Ascending aorta (tissue), 2 donors: ENCODE measurements at places on chromosomes 12 and 14.
A peak's percentile ranks its signal among the peaks of the same experiment; 100 is the strongest.

DNA sequence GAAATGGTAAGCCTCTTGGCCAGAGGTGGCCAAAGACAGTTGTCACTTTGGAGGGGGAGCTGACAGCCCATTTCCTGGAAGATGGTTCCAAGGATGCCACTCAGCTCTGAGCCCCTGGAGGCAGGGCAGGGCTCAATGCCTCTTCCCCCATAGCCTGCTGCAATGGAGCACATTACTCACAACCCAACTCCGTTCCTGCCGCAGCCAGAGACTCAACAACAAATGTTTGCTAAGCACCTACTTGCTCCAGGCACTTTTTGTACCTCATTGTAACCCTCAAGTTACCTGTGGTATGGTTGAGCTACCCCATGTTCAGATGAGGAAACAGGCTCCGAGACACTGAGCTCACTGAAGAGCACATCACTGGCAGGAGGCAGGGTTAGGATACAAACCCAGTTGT lies 19.5 kb downstream of the IRF2BPL start:
- H3K36me3 ChIP-seq, result no peaks in the 10 kb centered on the region
- no peak overlapping the region for H3K4me3 ChIP-seq
- H3K27ac ChIP-seq, result peak overlapping the region; percentile 80
- DNase-seq, result no peak

- H3K36me3 ChIP-seq, result no peaks in the 10 kb centered on the region
- H3K4me1 ChIP-seq, result no peaks in the 10 kb centered on the region
- H3K4me3 ChIP-seq, result no peak overlapping the region
- DNase-seq, result no peak
Measured at GRCh38 chr12:82627799-82628198, 58.9 kb upstream of the TMTC2 start.

- DNase-seq, result no peak
- H3K27me3 ChIP-seq, result no peaks in the 10 kb centered on the region
- no peak overlapping the region for H3K27ac ChIP-seq
- peaks cover 8% of the 10 kb centered on the region for H3K36me3 ChIP-seq
Measured at GRCh38 chr12:79624378-79624777, 66.4 kb downstream of the PAWR start.

DNA sequence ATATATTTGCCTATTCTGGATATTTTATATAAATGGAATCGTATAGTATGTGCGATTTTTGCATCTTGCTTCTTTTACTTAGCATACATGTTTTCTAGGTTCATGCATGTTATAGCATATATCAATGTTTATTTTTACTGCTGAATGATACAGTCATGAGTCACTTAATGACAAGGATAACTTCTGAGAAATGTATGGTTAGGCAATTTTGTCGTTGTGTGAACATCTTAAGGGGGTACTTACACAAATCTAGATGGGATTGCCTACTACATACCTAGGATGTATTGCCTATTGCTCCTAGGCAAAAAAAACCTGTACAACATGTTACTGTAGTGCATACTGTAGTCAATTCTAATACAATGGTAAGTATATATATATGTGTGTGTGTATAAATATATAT lies 8.8 kb downstream of the USP15 start:
- H3K36me3 ChIP-seq, result no peaks in the 10 kb centered on the region
- no peak overlapping the region for H3K27ac ChIP-seq
- peaks cover 13% of the 10 kb centered on the region for H3K4me1 ChIP-seq

DNA sequence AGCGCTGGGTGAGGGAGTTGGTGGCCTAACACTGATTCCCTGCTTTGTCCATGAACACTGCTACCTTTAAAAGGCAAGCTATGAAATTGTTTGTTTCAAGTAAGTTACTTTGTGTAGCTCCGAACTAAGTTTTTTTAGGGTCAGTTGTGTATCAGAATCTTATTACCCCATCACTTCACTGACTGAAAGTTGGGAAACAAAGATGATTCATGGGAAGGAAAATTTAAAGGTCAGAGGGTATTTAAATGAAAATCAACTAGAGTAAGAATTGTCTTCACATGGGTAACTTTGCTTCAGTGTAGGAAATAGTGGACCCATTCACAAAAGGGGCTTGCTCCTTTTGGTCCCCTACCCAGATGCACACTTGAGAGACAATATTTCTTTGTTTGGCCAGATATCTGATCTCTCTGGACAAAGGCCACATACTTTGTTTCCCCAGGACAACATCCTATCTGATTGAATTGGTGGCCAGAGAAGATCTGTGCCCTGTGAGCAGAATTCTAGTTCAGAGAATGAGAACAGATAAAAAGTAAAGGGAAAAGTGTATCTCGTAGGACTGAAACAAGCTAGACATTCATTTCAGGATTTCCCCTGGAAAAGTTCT lies 53.5 kb downstream of the RAB35 start:
- DNase-seq, result no peak
- H3K27ac ChIP-seq, result no peak overlapping the region
- no peaks in the 10 kb centered on the region for H3K36me3 ChIP-seq

- no peaks in the 10 kb centered on the region for H3K27me3 ChIP-seq
- H3K27ac ChIP-seq, result no peak overlapping the region
- peaks cover 15% of the 10 kb centered on the region for H3K36me3 ChIP-seq
- DNase-seq, result no peak
Measured at GRCh38 chr12:2575245-2575644, 219.5 kb upstream of the FKBP4 start.

GRCh38 chr14:56092763-56093162 lies 25.4 kb upstream of the PELI2 start:
- H3K27me3 ChIP-seq, result no peaks in the 10 kb centered on the region
- H3K27ac ChIP-seq, result no peak overlapping the region
- no peaks in the 10 kb centered on the region for H3K4me1 ChIP-seq

GRCh38 chr14:39265033-39265432 lies 31.3 kb downstream of the MIA2 start:
- H3K27ac ChIP-seq, result peak overlapping the region; percentile 99
- peak overlapping the region; percentile 93 for H3K4me3 ChIP-seq
- no peaks in the 10 kb centered on the region for H3K36me3 ChIP-seq
- DNase-seq, result no peak

GRCh38 chr12:93722835-93723567 lies 45.8 kb downstream of the CRADD start:
- no peaks in the 10 kb centered on the region for H3K27me3 ChIP-seq
- no peak for DNase-seq
- H3K36me3 ChIP-seq, result no peaks in the 10 kb centered on the region
- no peaks in the 10 kb centered on the region for H3K4me1 ChIP-seq
- no peak overlapping the region for H3K27ac ChIP-seq

DNA sequence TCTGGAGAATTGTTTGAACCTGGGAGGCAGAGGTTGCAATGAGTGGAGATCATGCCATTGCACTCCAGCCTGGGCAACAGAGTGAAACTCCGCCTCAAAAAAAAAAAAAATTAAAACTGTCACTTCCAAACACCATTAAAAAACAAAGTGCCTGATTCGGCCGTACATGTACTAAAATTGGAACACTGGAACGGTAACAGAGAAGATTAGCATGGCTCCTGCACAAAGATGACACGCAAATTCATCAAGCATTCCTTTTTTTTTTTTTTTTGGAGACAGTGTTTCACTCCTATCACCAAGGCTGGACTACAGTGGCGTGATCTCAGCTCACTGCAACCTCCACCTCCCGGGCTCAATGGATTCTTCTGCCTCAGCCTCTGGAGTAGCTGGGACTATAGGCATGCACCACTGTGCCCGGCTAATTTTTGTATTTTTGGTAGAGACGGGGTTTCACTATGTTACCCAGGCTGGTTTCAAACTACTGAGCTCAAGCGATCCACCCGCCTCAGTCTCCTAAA lies 40.2 kb upstream of the SINHCAF start:
- H3K36me3 ChIP-seq, result no peaks in the 10 kb centered on the region
- H3K4me1 ChIP-seq, result no peaks in the 10 kb centered on the region
- H3K27ac ChIP-seq, result no peak overlapping the region
- DNase-seq, result no peak
- H3K4me3 ChIP-seq, result no peak overlapping the region
- H3K27me3 ChIP-seq, result no peaks in the 10 kb centered on the region

GRCh38 chr12:53097564-53098353 lies at the start of gene IGFBP6:
TSS of gene IGFBP6 (plus strand) at chr12:53097667. CDS start at chr12:53097718, 51 bp downstream.
- DNase-seq, result no peak
- H3K27me3 ChIP-seq, result no peaks in the 10 kb centered on the region
- H3K4me1 ChIP-seq, result no peaks in the 10 kb centered on the region
- peaks cover 21% of the 10 kb centered on the region for H3K36me3 ChIP-seq
- H3K4me3 ChIP-seq, result peak within 1 kb of the TSS; percentile 85

- DNase-seq, result no peak
- no peaks in the 10 kb centered on the region for H3K27me3 ChIP-seq
- H3K36me3 ChIP-seq, result peaks cover 73% of the 10 kb centered on the region
Measured at GRCh38 chr12:57793920-57794319, 11.3 kb downstream of the TSFM start.

DNA sequence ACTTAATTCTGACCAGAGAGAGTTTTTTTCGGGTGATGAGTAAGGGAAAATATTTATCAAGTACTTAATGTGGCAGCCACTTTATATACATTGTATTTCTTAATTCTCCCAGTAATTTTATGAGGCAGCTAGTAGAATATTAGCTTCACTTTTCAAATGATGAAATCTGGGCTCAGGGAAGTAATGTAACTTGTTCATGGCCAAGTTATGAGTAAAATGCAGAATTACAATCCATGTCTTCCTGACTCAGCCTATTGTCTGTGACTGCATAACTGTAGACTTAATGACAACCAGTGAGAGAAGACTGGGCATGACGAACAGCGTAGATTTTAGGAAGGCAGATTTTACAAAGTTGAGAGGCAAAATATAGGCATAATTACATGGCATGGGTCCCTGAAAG lies 106.7 kb upstream of the MIS18BP1 start:
- no peak for DNase-seq
- no peak overlapping the region for H3K4me3 ChIP-seq
- H3K27me3 ChIP-seq, result no peaks in the 10 kb centered on the region

DNA sequence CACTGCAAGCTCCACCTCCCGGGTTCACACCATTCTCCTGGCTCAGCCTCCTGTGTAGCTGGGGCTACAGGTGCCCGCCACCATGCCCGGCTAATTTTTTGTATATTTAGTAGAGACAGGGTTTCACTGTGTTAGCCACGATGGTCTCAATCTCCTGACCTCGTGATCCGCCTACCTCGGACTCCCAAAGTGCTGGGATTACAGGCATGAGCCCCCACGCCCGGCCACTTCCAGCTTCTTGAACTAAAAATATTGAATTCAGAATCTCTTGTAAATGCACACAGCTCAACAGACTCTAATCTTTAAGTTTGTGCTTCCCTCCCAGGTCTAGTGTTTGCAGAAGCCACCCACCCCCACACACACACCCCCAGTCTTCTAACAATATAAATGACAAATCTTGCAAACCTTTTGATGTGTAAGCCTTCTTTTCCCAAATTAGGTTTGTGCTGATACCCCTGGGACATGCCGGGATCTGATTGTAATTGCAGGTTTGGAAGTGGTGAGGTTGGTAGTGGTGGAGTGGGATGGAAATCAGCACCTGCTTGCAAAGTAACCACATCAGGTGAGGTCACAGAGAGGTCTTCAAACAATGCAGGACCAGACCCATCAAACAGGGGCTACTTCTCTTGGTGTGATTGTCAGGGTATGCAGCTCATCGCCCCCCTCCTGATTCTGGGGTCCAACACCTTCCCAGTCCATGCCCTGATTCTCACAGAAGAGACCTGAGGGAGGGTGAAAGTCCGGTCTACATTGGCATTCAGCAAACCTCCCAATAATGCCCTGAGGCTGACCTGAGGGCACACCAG lies 51.4 kb upstream of the GPR132 start:
- H3K36me3 ChIP-seq, result no peaks in the 10 kb centered on the region
- no peak overlapping the region for H3K27ac ChIP-seq
- no peaks in the 10 kb centered on the region for H3K27me3 ChIP-seq
- no peaks in the 10 kb centered on the region for H3K4me1 ChIP-seq
- no peak for DNase-seq
- no peak overlapping the region for H3K4me3 ChIP-seq

DNA sequence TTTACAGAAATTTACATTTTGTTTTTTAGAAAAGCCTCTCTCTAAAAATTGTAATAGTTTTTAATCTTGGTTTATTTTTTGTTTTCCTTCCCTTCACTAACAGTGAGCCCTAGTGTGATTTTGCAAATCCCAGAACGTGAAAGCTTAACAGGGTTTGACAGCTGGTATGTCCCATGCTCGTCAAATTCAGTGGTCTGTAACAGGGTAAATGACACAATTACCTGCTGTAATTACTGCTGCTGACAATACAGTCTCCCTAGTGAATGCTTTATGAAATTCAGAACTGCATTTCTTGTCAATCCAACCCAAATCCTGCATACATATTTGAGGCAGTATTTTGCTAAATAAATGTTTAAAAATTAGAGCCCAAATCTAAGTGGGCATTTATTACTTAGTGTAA lies 249.2 kb downstream of the NELL2 start:
- no peak overlapping the region for H3K4me3 ChIP-seq
- no peak overlapping the region for H3K27ac ChIP-seq
- H3K27me3 ChIP-seq, result no peaks in the 10 kb centered on the region
- no peaks in the 10 kb centered on the region for H3K36me3 ChIP-seq
- no peak for DNase-seq

GRCh38 chr14:49550286-49551184 lies 35.6 kb downstream of the RPS29 start:
- no peak for DNase-seq
- no peak overlapping the region for H3K4me3 ChIP-seq
- H3K4me1 ChIP-seq, result no peaks in the 10 kb centered on the region
- no peaks in the 10 kb centered on the region for H3K27me3 ChIP-seq
- no peaks in the 10 kb centered on the region for H3K36me3 ChIP-seq
- no peak overlapping the region for H3K27ac ChIP-seq

DNA sequence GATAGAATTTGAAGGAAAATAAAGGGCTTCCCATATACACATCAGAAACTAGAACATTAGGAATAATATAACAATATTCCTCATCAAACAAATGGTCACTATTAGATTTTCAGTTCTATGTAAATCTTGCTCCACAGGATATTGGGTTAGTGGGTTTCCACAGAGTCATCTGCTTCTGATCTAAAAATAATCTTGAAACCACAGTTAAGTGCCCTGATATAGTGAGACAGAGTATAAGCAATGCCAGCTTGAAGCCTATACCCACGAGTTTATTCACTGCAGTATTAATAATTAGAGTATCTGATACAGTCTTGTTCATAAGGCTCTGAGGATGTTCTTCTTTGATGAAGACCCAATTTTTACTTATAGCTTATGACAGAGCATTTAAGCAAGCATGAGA lies 74.5 kb upstream of the ATF7IP start:
- no peak overlapping the region for H3K27ac ChIP-seq
- no peak for DNase-seq
- no peak overlapping the region for H3K4me3 ChIP-seq
- no peaks in the 10 kb centered on the region for H3K4me1 ChIP-seq
- H3K27me3 ChIP-seq, result no peaks in the 10 kb centered on the region

- no peak overlapping the region for H3K27ac ChIP-seq
- H3K4me3 ChIP-seq, result no peak overlapping the region
- H3K36me3 ChIP-seq, result no peaks in the 10 kb centered on the region
- H3K27me3 ChIP-seq, result no peaks in the 10 kb centered on the region
Measured at GRCh38 chr12:40175045-40175444, 49.8 kb upstream of the LRRK2 start.

DNA sequence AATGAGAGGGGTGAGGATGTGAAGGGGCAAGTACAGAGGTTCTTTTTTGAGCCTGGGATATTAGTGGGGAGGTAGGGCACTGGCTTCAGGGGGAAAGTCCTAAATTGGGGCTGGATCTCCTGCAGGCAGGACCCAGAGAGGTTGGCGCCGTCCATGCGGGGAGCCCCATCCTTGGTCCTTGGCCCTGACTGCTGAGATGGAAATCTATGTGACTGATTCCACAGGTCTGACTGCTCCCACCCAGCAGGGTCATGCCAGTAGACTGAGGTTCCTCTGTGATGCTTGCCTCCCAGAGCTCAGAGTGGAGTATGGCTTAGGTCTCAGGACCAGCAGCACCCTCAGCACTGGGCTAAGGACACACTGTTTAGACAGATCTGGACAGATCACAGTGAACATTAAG lies 988.6 kb upstream of the TMEM132C start:
- DNase-seq, result no peak
- H3K36me3 ChIP-seq, result no peaks in the 10 kb centered on the region
- no peak overlapping the region for H3K27ac ChIP-seq
